Erythroblast (primary cell): ENCODE measurements at places on chromosomes 2 and 18.

DNA sequence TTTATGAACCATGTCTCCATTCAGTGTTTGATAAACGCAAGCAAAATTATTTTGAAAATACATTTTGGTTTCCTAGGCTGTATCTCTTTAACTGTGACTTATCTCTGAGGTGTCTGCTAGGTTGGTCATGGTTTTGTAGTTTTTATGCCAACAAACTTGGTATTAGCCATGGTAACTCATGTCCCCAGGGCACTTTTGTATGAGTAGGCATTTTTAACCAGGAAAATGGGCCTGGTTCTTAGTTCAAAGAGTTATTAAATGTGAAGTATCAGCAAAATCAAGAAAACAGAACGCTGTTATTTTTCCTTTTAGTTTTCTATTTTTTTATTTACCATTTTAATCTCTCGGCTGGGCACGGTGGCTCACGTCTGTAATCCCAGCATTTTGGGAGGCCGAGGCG is 179.3 kb upstream of the LHCGR start:
- DNase-seq: no peak

DNA sequence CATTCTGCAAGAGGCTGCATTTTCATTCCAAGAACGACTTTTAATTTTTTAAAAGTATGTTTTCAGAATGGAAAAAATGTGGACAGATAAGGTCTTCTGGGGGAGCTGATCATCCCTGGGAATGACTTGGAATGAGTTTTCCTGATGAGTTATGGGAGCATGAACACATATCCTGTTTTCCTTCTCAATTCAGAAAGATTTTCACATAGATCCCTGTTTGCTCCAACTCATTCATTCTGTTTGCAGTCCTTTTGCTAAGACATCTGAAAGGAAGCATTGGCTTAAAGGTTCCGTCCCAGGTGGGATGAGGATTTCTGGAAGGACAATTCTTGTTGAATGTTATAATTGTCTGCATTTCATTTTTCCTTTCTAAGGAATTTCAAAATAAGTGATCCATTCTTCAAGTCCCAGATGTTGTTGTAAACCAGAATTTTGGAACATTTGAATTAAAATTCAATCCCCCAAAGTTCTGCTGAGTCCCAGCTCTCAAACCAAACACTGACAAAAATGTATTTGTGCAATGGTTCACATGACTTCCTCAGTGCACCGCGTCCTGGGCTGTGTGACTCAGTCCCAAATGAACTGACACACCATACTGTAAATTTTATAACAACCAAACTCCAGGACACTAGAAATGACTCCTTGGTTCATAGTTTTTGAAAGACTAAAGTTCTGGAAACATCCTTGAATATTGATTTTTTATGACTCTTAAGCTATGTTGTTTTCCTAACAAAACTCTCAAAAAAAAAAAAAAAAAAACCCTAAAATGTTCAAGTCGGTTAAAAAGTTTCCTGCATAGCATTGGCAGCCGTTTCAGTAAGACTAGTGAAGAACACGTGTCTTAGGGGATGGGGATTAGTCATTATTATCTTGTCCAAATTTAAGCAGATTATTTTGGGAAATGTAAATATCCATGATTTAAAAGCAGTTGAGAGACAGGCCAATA is 281.8 kb upstream of the TCF4 start:
- DNase-seq: no peak

DNA sequence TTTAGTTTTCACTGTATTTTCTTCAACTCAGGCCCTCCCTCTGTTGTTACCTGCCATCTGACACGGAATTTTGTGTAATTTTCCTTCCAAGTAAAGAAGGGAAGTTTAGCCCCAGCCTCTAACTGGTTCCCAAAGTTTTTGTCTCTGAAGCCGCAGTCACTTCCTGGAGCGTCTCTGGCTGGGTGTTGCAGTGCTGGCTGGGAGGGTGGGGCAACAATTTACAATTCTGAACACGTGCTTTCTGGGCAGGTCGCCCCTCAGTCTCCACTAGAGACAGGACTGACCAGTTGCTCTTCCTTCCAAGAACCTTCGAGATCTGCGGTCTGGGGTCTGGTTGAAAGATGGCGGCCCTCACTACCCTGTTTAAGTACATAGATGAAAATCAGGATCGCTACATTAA is 3.5 kb downstream of the CNDP2 start:
- DNase-seq: peak; percentile 69

DNA sequence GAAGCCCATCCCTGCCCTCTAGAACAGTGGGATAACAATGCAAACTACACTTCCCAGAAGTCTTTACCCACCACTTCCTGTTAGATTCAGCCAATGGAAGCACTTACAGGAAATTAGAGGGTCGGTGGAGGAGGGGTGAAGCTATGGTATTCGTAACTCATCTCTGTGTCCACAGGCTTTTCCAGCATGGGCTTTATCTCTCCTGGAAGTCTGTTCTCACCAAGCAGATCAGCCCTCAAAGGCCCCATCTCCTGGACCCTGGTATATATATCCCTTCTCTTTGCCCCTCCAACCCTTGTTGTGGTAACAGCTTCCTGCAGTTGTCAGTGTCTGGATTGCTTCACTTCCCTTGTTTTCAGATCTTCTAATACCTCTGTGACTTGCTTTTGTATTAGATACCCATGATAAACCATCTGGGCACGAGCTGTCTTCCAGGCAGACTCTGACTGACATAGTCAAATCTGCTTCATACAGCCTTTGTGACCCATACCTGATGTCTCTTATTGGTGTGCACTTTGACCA is 475.0 kb upstream of the POU3F3 start:
- no peak for DNase-seq

DNA sequence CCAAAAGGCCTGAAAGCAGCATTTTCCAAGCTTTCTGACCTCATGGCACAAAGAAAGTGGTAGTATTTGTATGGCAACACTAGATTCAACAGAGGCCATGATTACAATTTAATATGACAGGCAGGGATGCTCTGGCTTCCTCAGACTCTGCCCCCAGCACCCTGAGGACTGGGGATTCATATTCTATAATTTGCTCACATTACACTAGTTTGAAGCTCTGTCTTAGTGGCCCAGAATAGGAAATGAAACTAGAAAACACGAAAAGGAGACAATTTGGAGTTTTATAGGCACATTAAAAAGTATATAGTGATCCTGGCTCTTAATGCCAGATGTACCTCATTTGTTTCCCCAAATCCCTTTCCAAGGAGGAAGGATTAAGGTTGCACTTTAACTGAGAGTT is 173.0 kb upstream of the STK17B start:
- DNase-seq: no peak

- DNase-seq: no peak
Observed at GRCh38 chr18:78999939-79000338, 20.3 kb downstream of the SALL3 start.

DNA sequence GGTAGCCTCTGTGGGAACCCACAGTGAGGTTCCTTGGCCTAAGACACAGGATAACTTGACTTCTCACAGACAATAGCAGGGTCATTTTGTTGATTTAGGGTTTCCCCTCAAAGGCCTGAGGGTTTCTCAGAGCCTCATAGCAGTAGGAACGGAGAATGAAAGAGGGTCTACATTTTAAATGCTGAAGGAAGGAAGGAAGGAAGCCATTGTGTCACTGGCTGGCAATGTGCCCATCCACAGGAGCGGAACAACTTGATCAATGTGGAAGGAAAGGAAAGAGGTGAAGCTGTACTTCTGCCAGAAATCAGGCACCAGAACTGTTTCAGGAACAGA is 5.1 kb downstream of the IL1B start:
- no peak for DNase-seq

GRCh38 chr18:49597157-49597931 is 35.5 kb downstream of the LIPG start:
- no peak for DNase-seq

GRCh38 chr18:62334120-62334519 is 9.0 kb downstream of the TNFRSF11A start:
- no peak for DNase-seq

DNA sequence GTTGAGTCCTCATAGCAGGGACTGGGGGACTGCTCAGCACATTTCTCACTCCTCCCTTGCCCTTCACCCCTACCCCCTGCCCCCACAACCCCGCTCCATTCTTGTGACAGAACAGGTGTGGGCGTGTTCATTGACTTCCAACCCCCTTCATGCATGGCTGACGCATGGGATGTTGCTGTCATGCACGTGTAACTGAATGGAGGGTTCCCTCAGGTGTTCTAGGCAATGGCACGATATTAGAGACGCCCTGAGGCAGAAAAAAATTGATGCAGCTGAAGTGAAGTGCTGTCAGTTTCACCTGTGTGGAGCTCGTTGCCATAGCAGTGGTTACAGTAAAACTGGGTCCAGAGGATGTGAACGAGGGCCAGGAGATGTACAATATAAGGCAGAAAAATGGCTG is 6.5 kb upstream of the THOC1 start:
- no peak for DNase-seq

DNA sequence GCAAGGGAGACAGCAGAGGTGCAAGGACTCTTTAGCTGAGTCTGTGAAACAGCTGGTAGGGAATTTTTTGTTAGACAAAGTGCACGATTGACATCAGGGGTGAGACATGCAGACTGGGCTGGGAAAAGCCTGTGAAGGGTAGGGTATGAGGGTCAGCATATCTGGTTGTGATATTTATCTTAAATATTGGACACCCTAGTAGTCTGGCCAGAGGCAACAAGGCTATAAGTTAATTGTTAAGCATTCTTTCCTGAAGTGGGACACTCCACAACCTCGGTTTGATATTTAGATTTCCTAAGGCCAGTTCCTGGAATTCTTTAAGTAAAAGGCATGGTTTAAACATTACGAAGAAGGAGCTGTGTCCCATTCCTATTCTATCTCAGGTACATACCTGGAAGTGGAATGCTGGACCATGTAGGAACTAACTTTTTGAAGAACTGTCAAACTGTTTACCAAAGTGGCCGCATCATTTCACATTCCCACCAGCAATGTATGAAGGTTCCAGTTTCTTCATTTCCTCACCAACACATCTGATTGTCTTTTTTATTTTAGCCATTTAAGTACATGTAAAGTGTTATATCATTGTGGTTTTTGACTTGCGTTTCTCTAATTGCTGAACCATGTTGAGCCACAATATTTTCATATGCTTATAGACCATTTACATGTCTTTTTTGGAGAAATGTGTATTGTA is 22.5 kb downstream of the EHBP1 start:
- no peak for DNase-seq

GRCh38 chr18:50287028-50287440 is 458 bp downstream of the CXXC1 start:
- peak; percentile 82 for DNase-seq

- no peak for DNase-seq
Observed at GRCh38 chr2:53312181-53312580, 455.4 kb upstream of the CHAC2 start.

DNA sequence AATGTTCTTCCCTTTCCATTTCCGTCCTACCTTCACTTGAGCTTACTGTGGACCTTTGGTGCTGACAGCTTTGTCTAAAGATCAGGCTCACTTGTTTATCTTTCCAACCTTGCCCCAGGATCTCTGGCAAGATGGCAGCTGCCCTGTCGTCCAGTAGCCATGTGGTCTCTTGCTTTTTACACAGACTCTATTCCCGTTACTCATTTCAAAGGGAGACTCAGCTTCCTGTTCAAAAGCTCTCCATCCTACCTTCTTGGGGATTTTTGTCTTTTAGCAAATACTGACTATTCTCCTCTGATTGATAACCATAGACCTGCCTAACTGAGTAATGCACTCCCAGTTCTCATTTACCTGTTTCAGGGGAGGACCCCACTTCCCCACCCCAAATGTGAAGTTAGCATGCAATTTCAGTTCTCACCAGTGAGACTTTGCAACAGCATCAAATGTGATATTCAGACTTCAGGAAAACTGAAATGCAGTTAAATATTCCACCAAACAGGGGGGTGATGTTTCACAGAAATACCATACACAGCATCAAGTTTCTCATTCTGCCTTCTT is 184.4 kb downstream of the MYO3B start:
- no peak for DNase-seq

DNA sequence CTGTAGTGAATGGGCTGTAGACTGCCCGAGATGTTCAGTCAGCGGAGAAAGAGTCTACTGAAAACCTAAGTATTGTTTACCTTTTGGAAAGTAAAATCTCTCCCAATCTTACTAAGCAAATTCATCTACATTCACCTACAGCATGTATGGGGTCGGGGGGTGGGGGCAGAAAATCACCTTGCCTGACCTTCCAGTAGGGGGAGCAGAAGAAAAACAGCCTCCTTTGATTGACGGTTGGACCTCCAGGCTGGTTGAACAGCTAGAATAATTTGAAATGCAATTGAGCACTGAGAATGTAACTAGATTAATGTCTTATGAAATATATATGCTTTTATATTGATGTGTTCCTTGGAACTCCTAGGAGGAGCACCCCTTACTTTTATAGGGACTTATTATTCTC is 10.0 kb downstream of the LRATD1 start:
- peak; percentile 2 for DNase-seq

DNA sequence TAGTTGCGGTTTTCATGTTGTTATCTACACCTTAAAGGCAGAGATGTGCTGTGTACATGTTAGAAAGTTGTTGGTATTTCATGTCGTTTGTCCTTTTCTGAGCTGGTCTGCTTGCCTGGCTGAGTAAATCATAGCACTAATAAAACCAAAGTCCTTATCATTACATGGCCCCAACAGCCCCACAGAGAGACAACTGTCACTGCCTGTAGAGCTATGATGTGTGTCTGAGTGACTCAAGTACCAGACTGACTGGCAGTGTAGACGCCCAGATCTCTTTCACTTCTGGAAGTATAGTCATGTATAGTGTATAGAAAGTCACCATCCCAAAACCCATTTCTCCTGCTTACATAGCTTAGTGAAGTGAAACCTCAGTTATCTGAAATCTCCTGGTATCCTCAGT is 4.3 kb downstream of the SOCS6 start:
- DNase-seq: peak; percentile 64

GRCh38 chr2:11155381-11156035 is at the start of gene SLC66A3:
SLC66A3 (plus strand) TSS chr2:11155467; CDS start chr2:11155547, 80 bp downstream.
- DNase-seq: peak; percentile 92

- no peak for DNase-seq
Observed at GRCh38 chr2:196181484-196181883, 10.1 kb upstream of the STK17B start.

- DNase-seq: no peak
Observed at GRCh38 chr2:107687073-107687472, 139.6 kb upstream of the RGPD4 start.

GRCh38 chr2:215772003-215772402 is 241.3 kb downstream of the MREG start:
- DNase-seq: peak; percentile 37

DNA sequence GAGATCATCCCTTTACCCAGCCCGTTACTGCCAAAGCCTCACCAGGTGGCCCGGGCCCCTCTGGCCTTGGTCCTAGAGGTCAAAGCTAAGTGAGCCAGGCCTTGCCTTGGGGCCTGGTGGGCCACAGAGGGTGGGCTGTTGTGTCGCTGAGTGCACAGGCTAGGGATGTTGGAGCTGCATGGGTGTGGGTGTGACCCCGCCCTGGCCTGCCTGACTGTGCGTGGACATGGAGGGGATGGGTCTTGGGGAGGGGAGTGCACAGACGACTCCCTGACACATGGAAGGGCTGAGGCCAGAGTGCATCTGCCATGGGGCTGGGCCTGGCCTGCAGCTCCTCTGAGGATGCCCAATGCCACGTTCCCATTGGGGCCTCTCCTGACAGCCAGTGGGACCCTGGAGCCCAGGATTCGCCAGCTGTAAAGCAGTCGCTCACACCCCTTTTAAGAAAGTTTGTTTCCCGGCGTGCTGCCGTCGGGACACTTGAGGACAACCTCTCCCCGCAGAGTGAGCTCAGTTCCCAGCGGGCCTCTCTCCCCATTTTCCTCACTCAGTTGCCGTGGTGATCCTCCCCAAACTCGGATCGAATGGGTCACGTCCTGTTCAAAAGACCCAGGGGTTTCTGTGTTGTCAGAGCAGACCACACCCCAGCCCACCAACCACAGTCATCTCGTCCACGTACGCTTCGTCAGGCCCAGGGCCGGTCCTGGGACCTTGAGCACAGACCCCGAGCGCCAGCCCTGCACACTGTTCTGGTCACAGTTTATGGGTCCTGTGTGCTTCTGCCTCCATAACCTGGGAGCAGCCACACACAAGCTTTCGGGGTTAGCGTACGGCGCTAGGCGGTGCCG is 93.5 kb downstream of the NFATC1 start:
- no peak for DNase-seq
